GDM1 (cell line): ENCODE measurements at places on chromosomes 16 and 17.
A peak's percentile ranks its signal among the peaks of the same experiment; 100 is the strongest.

DNA sequence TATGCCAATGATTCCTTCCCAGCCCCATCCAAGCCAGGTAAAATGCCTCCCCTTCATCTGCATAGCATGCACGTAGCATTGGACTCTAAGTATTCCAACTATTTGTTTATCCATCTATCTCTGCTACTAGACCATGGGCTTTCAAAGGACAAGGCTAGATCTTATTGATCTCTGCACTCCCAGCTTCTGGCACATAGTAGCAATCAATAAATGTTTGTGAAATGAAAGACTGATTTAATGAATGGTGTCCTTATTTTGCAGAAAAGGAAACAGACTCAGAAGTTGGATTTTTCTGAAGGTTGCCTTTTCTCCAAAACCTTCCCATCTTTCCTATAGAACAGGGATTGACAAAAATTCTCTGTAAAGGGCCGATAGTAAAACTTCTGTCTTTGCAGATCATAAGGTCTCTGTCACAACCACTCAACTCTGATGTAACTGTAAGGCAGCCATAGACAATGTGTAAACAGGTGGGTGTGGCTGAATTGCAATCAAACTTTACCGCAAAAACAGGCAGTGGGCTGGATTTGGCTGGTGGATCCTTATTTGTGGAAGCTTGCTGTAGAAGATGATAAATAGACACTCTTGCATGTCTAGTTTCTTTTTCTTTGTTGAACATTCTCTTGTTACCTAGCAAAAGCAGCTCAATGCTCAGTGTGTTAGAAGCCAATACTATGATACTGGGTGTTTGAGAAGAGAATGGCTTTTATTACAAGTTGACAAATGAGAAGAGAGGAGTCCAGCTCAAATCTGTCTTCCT, 7.6 kb upstream of the CMTR2 start:
- no peak for DNase-seq

- DNase-seq: no peak
Observed at GRCh38 chr17:67575325-67575724, 142.4 kb upstream of the NOL11 start.

GRCh38 chr17:57999496-58000017, 7.5 kb downstream of the SRSF1 start:
- peak; percentile 9 for DNase-seq

GRCh38 chr17:28030386-28030785, 12.1 kb upstream of the NLK start:
- DNase-seq: no peak

- no peak for DNase-seq
Observed at GRCh38 chr16:68238029-68238345, 2.1 kb upstream of the ESRP2 start.

DNA sequence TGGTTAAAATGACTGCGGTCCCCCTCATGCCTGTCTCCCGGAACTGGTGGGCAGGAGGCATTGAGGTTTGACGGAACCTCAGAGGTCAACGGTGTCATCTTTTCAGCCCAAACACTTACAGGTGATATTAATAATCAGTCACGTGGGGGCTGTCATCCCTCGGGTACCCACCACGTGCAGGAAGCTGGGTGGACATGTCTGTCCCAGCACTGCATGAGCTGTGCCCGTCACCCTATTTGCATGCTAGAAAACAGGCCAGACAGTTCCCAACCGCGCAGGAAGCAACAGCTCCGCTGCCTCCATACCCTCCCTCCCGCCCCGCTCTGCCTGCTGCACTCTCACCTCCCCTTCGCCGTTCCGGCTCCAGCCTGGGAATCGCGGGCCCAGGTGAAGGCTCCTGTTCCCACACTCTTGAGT, 1.4 kb downstream of the SYNGR3 start:
- no peak for DNase-seq

- no peak for DNase-seq
Observed at GRCh38 chr17:17603178-17603894, 11.8 kb upstream of the PEMT start.

DNA sequence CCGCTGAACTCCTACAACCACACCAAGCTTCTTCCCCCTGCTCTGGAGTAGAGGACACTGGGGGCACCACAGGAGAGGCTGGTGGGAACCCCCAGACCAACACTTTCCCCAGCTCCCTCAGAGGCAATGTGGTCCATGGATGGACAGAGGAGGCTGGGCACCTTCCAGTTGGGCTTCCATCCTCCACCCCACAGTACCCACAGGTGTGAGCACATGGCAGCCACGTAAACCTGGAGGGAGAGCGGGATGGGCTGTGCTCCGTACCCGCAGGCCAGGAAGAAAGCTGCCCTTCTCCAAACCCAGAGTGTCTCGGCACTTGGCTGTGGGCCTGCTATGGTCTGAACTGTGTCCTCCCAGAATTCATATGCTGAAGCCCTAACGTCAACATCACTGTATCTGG, 1.7 kb downstream of the SGSH start:
- no peak for DNase-seq
